ENCODE measurements at places on chromosomes 12 and 14.

DNA sequence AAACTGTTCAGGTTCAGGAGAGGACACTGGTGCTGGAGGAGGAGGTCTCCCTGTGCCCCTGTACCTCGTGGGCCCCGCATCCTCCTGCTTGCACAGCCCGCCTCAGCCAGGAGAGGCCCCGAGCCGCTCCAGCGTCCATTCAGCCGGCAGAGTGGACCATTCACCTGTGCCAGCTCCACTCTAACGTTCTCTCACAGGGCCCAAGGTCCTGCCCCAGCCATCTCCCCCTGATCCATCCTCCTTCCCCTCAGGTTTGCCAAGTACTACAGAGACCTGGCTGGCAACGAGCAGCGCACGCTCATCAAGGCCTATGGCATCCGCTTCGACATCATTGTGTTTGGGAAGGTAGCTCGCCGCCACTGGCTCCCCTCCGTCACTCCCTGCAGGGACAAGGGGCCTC lies 22.2 kb downstream of the P2RX4 start:
- DNase-seq, result no peak

DNA sequence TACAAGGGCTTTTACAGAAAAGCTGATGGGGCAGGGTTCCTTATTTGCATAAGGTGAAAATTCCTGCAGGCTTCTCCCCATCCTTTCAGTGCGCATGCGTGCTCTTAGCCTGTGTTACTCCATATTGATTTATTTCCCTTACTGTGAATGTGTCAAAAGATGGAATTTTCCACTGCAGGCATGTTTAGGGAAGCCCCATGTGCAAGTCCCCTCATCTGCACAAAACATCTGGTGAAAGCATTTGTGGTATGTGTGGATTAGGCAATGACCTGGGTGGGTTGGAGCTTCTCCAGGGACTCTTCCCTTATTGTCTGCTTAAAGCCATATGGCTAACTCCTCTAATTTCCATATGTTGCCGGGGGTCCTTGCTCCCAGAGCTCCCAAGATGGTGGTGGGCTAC lies 912.7 kb upstream of the LRFN5 start:
- no peak for DNase-seq

- DNase-seq, result no peak
Observed at GRCh38 chr14:62916551-62916950, 128.7 kb downstream of the KCNH5 start.

DNA sequence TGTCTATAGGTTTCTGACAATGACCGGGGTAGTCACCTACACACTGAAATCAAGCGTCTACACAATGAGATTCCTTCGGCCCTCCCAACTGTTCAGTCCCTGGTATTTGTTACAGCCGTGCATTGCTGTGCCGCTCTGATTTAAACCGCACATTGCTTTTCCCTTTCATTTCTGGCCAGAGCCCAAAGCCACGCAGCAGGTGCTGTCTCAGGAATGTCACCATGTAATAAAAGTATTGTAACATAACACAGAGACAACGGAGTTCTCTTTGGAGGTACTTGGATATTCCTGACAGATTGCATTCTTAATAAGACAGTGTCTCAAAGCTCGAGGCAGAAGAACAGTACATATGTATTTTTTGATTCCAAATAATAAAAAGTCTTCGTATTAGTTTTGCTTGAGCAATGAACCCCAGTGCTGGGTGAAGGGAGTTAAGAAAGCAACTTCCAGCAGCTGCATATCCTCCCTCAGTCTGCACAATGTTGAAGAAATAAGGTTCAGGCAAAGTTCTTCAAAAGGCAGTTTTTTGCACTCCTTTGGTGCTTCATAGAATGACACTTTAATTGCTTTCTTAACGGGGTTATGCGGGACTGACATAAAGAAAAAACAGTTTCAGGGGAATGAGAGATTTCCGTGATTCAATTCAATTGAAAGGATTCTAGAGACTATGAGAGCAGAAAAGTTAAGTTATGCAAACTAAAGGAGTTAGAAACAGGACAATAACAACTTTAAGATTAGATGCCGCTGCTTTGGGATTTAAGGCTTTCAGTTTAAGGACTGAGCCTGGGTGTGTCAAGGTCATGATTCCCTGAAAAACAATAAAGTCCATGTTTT lies 288.7 kb upstream of the FLRT2 start:
- DNase-seq, result no peak

- no peak for DNase-seq
Observed at GRCh38 chr12:93889516-93890212, 212.5 kb downstream of the CRADD start.

GRCh38 chr14:89915114-89915878 lies 39.2 kb downstream of the EFCAB11 start:
- peak; percentile 60 for DNase-seq

- no peak for DNase-seq
Observed at GRCh38 chr12:128724468-128725046, 99.2 kb downstream of the SLC15A4 start.

GRCh38 chr14:72824051-72824450 lies 69.8 kb downstream of the DPF3 start:
- no peak for DNase-seq

DNA sequence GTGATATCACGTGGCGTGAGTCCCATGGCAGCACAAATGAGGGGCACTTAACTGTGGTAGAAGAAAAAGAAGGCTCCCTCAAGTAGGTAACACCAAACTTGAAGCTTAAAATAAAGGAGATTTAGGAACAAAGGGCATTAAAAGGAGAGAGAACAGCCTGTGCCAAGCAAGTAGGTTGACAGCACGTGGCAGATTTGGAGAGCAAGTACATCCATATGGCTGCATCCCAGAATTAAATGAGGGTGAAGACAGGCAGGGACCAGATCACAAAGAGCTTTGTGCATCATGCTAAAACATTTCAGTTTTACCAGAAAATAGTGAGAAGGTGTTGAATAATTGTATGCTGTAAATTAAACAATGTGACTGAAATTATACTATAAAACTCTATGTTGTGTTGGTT lies 32.8 kb downstream of the KCNMB4 start:
- DNase-seq, result no peak

DNA sequence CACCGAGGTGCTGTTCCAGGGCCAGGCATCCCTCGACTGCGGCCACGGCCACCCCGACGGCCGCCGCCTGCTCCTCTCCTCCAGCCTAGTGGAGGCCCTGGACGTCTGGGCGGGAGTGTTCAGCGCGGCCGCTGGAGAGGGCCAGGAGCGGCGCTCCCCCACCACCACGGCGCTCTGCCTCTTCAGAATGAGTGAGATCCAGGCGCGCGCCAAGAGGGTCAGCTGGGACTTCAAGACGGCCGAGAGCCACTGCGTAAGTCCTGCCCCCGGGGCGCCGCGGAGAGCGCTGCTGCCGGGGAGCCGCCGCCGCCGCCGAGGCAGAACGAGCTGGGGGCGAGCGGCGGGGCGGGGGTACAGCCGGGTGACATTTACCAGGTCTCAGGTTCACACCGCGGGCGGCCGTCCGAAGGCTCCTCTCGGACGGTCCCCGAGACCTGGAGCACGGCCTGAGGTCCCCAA lies 1.4 kb downstream of the PLXNC1 start:
- peak; percentile 63 for DNase-seq

DNA sequence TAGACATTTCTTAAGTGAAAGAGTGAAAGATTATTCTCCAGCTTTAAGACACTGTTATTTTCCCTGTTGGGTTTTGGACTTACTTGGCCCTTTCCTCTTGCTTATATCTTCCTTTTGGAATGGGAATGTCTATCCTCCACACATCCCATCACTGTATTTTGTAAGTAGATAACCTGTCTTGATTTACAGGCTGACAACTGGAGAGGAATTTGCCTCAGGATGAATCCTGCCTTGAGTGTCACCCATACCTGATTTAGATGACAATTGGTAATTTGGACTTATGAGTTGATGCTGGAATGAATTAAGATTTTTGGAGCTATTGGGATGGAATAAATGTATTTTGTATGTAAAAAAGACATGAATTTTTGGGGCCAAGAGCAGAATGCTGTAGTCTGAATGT lies 74.2 kb upstream of the KICS2 start:
- DNase-seq, result no peak

- peak; percentile 62 for DNase-seq
Observed at GRCh38 chr14:21070083-21070609, at the start of gene ARHGEF40. Gene ARHGEF40 (plus strand): TSS chr14:21070304. CDS start chr14:21070397, 93 bp downstream.

DNA sequence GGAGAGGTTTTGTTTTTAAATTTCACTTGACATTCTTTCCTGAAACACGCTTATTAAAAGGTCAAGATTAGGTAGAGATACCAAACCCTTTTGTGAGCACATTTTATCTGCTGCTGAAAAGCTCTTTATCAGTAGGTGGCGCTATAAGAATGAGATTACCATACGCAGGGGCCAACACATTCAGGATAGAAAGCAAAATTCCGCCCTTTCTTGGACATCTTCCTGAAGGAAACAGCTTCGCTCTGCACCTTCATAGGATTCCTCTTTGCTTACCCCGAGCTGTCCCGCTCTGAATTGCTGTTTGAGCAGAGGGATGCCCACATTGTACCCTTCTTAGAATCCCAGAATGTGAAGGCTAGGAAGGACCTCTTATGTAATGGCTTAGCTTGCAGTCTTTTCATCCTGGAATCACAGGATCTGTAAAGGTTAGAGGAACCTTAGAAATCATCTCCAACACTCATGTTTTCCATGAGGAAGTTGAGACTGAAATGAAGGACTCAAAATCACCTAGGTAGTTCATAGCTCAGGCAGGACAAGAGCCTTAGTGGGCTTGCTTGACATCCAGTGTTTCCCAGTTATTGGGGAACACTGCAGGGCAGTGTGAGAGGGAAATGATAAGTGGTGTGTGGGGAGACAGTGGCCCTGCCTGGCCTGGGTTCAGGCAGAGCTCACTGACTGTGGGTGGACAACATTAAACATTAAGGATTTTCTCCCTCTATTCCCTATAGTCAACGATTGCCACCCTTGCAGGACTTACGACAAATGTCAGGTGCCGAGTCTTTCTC lies 38.7 kb upstream of the CRY1 start:
- peak; percentile 44 for DNase-seq

DNA sequence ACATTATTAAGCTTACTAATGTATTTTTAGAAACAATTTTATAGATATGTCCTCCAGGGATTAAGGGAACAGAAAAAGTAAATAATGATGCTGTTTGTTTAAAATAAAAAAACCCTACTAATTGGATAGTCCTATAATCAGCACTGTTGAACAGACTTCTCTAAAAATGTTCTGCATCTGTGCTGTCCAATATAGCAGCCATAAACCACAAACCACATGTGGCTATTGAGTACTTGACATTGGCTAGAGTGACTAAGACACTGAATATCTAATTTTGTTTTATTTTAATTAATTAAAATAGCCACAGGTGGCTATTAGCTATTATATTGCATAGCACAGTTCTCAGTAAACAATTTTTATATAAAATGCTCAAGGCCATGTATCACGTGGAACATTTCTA lies 210.4 kb downstream of the DPY19L2 start:
- DNase-seq, result no peak

DNA sequence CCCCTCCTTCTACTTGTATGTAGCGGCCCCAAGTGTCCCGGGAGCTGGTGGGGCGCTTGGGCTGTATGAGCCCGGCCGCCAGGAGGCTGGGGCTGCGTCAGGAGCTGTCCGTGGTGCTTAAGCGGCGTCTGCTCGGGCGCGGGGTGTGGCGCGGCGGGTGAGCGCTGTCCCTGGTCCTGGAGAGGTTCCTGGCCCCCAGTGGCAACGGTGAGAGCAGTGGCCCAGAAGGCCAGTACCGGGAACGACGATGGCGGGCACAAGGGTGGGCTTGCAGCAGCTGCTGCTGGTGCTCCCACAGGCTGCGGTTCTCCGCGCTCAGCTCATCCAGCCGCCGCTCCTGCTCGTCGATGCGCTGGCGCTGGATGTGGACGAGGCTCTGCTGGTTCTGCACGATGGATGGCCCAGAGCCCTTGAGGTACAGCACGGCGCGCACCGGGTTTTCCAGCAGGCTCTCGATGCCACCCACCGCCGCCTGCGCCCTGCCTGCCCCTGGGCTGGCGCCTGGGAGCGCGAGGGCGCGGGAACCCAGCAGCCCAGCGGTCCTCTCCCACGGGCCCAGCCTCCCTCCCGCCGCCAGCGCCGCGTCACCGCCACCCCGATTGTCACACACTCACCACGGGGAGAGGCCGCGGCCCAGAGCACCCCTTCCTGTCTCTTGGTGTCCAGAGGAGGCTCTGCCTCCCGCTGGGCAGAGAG lies 41.9 kb upstream of the FKBP4 start:
- peak; percentile 89 for DNase-seq

GRCh38 chr14:24975393-24975792 lies 74.6 kb downstream of the STXBP6 start:
- no peak for DNase-seq

DNA sequence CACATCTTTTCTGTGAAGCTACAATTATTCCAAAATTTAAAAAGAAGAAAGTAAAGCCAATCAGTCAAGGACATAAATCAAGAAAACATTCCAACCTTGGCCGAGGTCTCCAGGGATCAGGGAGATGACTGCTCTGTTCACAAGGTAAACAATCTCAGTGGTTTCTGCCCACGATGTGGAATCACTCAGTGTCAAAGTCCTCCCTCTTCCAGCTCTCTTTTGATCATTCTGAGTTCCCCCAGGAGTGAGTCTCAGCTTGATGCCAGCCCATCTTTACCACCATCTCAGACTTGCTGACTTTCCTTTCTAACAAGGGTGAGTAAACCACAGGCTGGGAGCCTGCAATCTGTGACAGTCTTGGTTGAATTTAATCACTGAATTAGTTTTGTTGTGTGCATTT lies 4.8 kb upstream of the SERPINA9 start:
- DNase-seq, result no peak

DNA sequence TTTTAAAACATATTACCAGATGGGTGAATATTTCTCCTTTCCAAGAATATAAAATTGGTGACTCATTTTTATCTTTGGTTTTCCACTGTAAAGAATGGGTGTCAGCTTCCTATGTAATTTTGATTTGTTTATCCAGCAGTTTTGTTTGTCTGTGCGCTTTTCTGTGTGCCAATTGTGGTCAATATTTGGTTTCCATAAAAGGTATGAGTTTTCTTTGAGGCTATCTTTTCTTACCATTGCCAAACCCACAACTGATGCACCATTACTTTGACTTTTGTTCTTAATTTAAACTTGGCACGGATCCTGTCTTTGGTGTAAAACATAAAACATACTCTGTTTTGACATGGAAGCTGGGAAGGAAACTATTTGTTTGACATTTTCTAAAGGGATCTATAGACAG lies 78.8 kb upstream of the NAV3 start:
- no peak for DNase-seq

- no peak for DNase-seq
Observed at GRCh38 chr12:51662728-51663154, 71.7 kb downstream of the SCN8A start.

DNA sequence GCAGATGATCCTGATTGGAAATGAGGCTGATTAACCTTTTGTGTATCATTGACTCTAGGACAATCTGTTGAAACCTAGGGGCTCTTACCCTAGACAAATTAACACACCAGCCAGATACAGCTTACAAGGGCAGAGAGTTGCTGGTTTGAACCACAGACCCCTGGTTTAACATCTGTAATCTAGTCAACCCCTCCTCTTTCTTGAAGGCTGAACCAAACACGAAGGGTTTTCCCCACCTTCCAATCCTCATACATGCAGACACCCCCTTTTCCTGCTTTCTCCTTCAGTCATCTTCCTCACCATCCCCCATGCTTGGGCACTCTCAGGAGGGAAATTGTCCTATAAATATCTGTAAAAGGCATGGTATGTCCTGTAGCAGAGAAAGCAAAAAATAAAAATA lies 126.0 kb upstream of the HIF1A start:
- DNase-seq, result no peak

GRCh38 chr14:41549282-41549681 lies 57.4 kb upstream of the LRFN5 start:
- no peak for DNase-seq
